Amygdala (tissue), 56 donors: ENCODE measurements at places on chromosomes 2 and 18.
A peak's percentile ranks its signal among the peaks of the same experiment; 100 is the strongest.

DNA sequence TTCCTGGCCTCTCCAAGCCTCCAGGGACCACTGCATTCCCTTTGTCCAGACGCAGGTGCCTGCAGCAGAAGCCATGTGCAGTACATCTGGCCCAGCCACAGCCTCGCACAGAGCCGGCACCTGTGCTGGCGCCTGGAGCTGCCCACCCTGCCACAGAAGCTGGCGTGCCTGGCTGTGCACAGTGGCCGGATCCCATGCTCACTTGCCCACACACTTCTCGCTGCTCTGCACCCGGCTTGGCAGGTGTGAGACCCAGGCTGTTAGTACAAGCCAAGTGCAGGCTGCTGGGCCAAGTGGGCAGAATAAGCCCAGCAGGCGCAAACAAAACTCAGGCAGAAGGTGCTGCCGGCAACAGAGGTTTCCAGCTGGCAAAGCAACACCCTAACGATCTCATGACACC, 124.5 kb upstream of the CCDC150 start:
- peak; percentile 5 for DNase-seq

DNA sequence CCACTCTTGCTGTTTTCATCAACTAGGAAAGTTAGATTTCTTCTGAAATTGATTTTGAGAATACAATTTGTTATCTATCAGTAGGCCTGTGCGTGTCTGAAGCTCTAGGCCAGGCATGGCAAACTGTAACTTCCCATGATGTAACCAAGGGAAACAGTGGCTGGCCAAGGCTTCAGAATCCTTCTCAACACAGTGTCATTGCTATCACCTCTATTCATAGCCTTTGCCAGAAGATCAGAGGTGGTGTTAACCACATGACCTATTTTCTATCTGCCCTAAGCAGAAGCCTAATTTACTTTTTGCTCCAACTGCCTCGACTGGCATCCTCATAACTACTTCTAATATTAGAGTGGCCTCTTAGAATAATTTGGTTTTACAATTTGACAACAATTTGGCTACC, 2.5 kb downstream of the ITGB6 start:
- DNase-seq, result no peak

DNA sequence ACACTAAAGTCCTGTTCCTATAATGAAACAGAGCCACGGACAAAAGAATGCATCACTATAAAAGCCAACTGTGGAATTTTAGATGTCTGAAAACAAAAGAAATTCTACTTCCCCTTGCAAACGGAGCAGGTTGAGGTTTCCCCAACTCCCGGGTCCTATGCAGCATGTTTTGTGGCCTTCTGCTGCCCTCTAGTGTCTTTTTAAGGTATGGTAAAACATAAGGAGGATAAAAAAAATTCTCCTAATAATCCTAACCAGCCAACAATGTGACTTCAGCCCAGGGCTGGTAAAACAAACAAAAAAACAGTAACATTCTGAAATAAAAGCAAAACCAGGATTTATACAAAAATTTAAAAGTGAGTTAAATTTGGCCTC, 539.5 kb downstream of the NRXN1 start:
- DNase-seq, result no peak

GRCh38 chr2:70043252-70043875, 43.9 kb upstream of the PCBP1 start:
- DNase-seq, result no peak

DNA sequence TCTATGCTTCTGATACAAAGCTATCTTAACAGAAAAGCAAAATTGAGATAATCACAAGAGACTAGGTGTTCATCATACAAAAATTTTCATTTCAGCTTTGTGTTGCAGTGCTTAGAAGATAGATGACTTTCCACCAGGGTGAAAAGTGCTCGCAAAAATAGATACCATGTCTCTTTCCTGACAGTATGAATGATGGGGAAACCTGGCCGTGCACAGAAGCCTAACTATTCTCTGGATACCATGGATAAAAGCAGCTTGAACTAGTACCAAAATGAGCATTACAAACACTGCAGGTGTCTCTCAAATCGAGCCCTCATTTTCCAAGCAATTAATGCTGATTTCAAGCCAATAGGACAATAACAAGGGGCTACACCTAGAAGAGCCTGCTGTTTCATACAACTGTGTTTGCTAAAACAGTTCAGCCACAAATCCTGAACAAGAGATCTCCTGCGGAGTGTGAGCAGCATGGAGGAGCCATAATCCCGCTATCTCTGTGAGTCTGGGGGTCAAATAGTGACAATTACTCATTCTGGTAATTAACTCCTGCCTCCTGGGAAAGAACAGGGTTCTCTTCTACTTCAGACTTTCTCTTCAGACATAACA, 507.6 kb downstream of the PID1 start:
- no peak for DNase-seq
